Hematopoietic multipotent progenitor cell treated with erythropoietin and hydrocortisone succinate and interleukin-3 and kit ligand, for 4 days (in vitro differentiated cells): ENCODE measurements at places on chromosomes 3 and 15.

- peak; percentile 22 for DNase-seq
Observed at GRCh38 chr3:120516136-120516535, 65.3 kb upstream of the FSTL1 start.

DNA sequence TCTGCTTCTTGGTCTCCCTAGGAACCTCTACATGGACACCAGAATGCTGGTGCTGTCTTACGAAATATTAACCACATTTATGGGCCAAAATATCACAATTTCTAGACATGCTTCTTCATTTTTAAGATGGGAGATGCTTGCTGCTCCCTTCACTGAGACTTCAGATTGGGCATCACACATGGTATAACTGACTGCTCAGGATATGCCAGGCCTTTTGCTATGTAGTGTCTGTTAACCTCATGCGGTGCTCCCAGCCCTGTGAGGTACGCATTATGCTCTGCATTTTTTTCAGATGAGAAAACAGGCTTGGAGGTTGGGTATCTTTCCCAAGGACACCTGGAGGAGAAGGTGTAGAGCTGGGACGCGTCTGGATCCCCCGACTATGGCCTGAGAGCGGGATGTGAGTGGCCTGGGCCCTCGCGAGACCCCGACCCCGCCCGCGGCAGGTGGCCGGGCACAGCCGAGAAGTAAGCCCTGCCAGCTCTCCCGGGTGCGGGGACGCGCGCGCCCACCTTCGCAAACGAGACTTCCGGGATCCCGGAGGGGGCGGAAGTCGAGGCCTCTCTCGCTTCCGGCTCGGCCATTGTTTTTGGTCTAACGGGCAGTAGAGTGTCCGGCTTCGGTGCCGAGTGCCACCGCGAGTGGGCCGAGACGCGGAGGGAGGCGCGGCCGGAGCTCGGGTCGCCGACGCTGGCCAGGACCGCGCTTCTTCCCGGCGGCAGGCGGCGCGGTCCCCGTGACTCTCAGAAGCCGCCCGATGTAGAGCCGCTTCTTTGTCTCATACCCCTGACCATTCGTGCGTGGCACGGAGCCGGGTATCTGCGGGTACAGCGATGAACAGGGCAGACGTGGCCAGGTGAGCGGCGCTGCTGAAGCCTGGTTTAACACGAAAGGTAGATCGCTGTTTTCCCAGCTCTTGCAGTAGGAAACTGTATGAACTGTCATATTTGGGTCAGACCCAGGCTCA is at the start of gene ZKSCAN7:
TSS of gene ZKSCAN7 (plus strand) at position 568 of the 967 bp plus-strand sequence. CDS start 1,855 bp downstream, outside the sequence.
- peak; percentile 70 for DNase-seq

DNA sequence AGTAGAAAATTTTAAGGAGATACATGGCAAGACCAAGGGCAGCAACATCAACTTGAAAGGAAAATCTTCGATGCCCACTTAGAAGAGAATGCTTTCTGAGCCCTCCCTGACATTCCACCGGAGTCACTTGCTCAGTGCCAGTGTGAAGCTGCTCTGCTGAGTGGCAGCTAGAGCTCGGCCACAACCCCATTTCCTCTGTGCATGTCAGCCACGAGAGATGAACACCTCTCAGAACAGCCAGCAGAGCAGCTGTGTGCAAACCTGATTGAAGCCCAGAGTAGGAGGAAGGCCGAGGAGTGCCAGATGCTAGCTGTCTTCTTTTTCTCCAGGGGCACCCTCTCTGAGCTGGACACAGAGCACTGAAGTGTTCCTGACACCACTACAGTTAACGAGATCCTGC is 12.2 kb downstream of the TARS3 start:
- DNase-seq, result no peak

DNA sequence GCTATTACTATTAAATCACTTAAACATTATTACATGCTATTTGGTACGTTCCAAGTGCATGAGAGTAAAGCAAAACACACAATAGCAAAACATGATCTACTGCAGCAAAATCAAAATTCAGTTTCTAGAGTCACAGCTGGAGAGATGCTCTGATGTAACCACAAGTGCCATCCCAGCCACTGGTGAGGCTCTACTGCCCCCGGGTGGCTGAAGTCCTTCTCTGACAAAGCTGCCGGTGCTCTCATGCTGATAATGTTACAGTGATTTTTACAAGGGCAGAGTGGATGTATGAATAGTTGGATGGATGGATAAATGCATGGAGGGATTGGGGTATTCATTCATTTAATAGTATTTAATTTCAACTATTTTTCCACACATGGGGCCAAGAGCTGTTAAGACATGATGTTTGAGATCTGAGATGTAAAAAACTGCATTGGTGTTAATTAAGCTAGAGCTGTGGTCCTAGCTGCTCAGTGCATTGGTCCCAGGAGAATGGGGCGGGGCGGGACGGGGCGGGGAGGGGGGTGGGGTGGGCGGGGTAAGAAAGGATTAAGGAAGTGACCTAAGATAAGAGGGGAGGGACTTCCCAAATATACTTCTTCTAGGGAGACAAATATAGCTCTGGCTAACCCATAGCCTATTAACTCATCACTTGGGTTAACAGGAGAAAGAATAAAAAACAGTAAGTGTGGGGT is 5.3 kb upstream of the SPESP1 start:
- DNase-seq, result peak; percentile 89

- peak; percentile 80 for DNase-seq
Observed at GRCh38 chr15:94177112-94177511, 54.2 kb upstream of the MCTP2 start.

- no peak for DNase-seq
Observed at GRCh38 chr15:66574596-66574950, 8.8 kb upstream of the LCTL start.

DNA sequence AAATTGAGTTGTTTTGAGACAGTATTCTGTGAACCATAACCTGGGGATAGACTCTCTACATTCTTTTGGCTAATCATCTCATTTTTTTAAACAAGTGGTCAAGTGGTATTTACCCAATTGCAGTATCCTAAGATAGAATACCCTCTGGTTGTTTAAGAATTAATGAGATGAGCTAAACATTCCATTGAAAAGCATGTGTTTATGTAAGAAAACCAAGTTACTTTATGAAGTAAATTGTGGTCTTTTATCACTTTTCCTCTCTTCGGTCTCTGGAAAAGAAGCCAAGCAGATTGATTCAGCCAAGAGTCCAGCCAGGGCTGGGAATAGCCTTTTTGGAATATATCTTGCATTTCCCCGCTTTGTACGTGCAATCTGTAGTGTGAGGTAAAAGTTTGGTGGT is 185.7 kb upstream of the TOPAZ1 start:
- DNase-seq, result no peak

DNA sequence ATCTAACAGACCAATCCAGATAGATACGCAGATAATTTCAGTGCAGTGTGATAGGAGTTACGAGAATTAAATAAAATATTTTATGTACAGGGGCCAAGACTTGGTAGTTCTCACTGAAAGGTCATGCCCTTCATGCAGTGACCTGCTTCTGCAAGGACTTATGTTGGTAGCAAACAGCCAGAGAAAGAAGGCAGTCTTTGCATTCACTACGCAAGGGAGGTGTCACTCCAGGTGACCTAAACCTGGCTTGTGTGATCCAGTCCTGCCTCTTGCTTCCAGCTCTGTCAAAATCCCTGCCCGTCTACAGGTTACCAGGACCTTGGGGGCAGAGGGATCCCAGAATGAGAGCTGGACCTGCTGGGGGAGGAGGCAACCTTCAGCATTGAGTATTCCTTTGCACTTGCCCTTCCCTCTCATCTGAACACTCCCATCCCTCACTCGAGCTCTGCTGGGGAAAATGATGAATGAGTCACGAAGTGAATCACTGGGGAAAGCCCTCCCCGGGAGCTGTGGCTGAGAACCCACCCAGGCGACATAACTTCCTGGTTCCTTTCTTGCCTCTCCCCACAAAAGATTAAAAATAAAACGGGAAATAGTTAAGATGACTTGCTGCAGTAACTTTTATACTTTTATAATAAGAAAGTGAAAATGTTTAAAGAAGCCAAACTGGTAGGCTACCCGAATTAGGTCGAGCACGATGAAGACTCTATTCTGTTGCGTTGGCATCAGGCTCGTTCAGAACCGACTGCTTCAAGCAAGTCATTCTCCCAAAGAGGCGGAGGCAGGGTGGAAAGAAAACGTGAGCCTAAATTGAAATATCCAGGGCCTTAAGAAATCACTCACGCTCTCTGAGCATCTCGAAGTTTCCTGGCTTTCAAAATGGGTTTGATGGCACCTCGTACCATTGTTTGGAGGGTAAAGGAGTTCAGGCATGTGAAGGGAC is 216.1 kb downstream of the SLCO3A1 start:
- peak; percentile 79 for DNase-seq

GRCh38 chr3:126621171-126621570 is 33.8 kb downstream of the TXNRD3 start:
- DNase-seq, result no peak

GRCh38 chr3:58034738-58035523 is 26.7 kb downstream of the FLNB start:
- no peak for DNase-seq

GRCh38 chr3:12278566-12278965 is 10.3 kb upstream of the PPARG start:
- DNase-seq, result no peak

- DNase-seq, result peak; percentile 65
Observed at GRCh38 chr15:91947683-91948608, 94.4 kb downstream of the SLCO3A1 start.

GRCh38 chr3:133115176-133115575 is 77.0 kb downstream of the TMEM108 start:
- no peak for DNase-seq

DNA sequence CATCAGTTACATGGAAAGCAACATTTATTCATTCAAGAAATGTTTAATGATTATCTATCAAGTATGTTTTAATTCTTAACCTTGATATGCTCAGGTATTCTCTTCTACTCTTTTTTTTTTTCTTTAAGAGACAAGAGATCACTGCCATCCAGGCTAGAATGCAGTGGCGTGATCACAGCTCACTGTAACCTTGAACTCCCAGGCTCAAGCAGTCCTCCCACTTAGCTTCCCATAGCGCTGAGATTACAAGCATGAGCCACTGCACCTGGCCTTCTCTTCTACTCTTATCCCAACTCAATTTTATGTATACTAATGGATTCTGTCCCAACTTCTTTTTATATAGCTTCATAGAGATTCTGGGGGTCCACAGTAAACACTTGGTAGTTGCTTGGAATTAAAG is 50.9 kb downstream of the SETD2 start:
- no peak for DNase-seq

GRCh38 chr3:54962200-54962599 is 34.3 kb upstream of the LRTM1 start:
- no peak for DNase-seq

- DNase-seq, result no peak
Observed at GRCh38 chr15:70538278-70538677, 225.1 kb downstream of the UACA start.

DNA sequence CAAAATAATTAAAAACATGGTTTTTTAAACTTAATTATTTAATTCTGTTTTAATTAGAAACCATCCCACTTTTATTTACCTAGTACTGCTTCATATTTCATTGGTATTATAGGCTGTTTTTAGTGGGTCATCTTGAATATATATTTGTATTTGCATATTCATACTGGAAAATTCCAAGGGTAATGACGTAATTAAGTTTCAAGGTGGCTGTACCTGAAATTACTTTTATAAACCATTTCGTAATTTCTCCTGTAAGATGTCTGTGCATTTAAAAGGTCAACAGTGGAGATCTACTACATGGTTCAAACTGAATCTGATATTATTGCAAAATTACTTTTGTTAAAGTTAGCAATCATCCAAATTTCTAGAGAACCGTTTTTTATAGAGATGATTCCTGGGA is 133.8 kb upstream of the NAALADL2 start:
- DNase-seq, result no peak

DNA sequence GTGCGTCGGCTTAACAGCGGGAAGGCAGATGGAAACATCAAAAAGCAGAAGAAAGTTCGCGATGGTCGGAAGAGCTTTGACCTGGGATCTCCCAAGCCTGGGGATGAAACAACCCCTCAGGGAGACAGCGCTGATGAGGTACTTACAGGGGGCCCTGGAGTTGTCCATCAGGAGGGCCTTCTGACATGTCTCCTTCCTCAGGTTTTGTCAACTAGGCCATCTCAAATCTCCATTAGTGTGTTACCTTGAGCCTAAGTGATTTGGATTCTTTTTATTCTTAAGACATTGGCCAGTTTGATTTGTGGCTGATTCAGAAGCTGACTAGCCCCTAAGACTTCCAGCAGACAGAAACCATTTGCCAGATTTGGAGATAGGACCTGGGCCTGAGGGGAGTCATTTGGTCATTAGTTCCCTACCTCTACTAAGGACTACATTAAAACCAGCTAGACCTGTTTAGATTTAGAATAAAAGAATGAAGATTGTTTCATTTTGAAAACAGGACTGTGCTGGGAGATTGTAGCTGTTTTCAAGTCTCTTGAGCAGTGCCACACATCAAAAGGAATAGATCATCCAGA is 97.6 kb upstream of the UMPS start:
- DNase-seq, result no peak

DNA sequence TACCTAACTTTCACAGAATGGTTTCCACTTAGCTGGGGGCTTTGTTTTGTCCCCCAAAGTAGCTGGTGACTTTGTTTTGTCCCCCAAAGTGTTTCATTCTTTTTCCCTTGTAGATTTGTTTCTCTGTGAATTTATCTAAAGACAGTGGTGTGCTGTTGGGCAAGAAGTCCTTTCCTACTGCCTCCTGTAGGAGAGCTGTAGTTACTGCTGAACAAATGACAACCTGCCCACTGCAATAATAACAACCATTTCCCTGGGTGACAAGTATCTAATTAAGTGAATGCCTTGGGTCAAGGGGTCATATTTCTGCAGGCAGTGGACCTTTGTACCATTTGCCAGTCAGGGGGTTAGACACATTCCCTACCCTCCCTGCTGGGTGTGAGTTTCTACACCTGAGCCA is 125.4 kb upstream of the BFSP2 start:
- DNase-seq, result no peak

DNA sequence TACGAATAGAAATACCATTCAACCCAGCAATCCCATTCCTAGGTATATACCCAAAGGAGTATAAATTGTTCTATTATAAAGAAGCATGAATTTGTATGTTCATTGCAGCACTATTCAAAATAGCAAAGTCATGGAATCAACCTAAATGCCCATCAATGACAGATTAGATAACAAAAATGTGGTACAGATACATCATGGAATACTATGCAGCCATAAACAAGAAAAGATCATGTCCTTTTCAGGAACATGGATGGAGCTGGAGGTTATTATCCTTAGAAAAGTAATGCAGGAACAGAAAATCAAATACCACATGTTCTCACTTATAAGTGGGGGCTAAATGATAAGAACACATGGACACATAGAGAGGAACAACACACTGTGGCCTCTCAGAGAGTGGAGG is 571.9 kb downstream of the RBMS3 start:
- DNase-seq, result no peak

DNA sequence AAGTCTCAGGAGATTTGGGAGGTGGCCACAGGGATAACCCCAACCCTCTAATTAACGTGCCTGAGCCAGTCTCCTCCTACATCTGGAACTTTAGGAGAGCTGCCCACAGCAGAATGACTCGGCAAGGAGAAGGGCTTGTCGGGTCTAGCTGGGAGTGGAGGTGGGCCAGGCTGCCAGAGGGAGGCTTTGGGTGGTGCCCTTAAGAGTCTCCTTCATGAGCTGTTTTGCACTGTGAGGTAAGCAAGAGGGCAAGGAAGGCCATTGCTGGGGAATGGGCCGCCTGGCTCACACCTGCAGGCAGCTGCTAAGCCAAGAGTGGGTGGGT is 3.6 kb upstream of the TNK2 start:
- DNase-seq, result peak; percentile 56
